Fibroblast of skin of scalp (primary cell): ENCODE measurements at places on chromosomes 3 and 15.
A peak's percentile ranks its signal among the peaks of the same experiment; 100 is the strongest.

GRCh38 chr3:125141596-125142419 lies 70.7 kb downstream of the SLC12A8 start:
- peak; percentile 47 for DNase-seq

DNA sequence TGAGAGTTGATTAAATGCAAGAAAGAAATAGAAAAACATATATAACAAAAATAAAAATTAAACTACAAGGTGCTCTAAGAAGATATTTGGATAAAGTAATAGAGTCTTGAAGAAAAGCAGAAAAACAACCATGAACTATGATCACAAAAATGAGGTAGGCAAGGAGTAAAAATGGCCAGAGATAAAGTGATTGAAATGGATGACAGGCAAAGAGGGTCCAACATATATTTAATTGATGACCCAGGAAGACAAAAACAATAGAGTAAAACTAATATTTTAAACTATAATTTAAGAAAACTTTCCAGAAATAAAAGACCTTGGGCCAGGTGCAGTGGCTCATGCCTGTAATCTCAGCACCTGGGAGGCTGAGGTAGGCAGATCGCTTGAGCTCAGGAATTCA lies 22.1 kb upstream of the WDR49 start:
- DNase-seq = no peak

DNA sequence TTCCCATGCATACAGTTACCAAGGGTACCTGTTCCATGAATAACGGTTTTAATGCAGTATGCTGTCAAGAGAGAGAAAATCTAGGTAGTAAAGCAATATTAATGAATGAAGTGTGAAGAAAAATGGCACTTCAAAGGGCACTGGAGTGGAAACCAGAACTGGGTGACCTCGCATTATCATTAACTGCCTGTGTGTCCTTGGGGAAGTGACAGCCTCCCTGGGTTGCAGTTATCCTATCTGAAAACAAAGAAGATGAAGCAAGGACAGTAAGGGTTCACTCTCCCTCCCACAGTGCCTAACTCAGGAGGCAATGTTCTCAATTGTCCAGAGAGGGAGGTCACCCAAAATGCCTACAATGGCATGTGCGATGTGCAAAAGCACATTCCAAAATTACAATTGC lies 15.1 kb downstream of the MTHFS start:
- no peak for DNase-seq

DNA sequence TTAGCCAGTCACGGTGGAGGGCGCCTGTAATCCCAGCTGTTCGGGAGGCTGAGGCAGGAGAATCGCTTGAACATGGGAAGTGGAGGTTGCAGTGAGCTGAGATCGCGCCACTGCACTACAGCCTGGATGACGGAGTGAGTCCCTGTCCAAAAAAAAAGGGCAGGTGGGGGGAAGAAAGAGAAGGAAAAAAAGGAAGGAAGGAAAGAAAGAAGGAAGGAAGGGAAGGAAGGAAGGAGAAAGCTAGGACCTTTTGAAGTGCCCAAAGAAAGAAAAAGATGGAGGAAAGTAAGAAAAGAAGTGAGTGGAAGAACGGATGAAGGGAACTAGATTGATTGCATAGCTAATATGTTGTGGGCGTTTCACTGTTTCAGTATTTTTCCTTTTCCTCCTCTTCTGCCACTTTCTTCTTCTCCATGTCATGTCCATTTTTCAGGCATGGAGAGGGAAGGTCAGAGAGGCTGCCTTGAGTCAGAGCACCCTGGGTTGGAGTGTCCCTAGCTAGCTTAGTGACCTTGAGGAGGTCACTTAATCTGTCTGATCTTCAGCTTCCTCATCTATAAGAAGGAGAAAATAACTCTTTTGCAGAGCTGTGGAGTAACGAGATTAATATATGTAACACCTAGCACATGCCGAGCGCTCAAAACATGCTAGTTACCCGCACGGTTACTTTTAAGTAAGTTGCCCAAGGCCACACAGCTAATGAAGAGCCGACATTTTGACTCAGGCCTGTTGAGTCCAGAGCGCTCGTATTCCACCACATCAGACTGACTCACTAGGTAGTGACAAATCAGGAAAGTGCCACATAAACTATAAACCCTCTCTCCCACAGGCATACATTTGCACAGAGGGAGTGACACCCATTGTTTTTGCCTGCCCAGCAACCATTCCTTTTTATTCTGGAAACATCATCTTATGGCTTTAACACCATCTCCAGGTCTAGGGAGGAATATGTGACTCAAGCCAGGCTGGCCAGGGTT lies 42.2 kb downstream of the BHLHE40 start:
- peak; percentile 62 for DNase-seq

GRCh38 chr3:13030684-13031083 lies 42.5 kb downstream of the IQSEC1 start:
- no peak for DNase-seq

DNA sequence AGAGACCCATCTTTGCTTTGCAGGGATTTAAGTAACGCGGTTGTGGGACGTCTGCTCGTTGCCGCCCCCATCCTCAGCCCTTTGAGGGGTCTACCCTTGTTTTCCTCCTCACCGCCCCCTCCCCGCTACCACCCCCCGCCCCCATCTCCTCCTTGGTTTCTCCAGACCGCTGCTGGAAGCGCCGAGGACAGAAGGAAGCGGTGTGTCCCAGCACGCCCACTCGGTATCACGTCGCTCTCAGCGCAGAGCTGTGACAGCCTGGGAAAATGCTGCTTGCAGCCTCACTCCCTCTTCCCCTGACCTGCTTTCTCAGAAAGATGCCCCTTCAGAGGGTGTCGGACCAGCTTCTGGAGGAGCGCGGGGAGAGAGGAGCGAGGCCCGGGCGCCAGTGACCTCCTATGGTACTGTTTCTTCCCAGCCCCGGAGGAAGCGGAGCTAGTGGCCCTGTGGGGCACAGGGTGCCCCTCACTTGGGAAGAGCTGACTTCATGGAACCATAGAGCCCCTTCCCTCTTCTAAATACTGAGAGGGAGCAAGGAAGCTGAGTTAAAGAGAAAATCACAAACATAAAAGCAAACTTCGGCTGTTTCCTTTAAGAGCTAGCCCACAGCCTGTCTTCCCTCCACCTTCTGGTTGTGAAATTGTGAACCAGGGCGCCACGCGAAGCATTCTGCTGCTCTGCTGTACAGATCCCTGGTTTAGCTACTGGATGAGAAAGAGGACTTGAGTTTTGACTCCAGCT lies 698 bp downstream of the IL1RAP start:
- peak; percentile 44 for DNase-seq

DNA sequence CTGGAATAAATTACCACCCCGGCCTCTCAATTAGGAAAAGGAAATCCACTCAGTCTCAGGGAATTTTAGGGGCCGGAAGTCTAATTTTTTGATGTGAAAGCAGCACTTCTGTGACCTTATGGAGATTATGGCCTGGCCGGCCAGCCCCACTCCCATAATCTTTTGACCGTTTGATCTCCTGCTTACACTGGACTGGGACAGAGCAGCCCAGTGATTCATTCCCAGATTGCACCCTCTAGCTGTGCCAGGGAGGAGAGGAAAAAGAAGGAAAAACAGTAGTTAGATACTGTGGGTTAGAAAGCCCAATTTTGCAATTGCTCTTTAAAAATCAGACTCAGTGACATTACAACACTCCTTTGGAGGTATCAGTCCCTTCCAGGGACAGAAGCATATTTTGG lies 32.4 kb downstream of the GJD2 start:
- peak; percentile 45 for DNase-seq

- DNase-seq = peak; percentile 12
Observed at GRCh38 chr3:101216710-101217465, 103.5 kb downstream of the IMPG2 start.

DNA sequence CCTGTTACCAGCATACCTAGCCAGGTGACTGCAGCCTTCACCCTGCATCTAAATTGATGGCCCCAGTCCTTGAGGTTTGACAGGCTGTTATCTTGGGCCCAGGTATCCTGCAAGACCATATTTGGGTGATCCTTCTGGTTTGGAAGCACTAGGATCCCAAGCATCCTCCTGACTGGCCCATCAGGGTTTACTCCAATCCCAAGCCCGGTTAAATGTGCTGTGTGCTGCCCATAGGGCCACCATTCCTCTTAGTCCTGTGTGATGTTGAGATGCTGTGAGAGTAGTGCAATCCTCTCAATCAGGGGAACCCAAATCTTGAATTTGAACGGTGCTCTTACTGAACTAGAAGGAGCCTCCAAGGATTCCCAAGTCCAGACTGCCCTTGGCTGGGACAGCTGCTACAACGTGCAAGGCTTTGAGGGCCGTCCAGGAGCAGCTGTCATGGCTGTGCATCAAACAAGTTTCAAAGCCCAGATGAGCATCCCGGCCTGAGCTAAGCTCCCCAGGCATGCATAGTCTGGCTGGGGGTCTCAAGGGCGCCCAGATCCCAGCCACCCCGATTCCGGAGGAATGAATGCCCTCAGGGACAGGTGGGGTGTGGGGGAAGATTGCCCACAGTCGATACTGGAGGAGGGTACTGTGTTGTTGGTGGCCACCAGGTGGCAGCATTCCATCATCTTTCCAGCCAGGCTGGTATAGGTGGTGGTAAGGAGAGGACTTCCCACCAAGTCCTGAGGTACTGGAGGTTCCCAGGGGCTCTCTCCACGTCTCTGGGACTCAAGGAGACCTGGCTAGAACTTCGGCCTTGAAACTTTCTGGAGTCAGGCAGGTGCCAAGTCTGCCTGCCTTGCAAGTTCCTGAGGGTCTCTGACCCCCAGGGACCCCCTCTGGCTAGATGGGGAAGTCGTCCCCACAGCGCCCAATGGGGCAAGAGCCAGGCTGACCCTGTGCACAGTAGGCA lies 32.6 kb downstream of the RBM5 start:
- peak; percentile 75 for DNase-seq

DNA sequence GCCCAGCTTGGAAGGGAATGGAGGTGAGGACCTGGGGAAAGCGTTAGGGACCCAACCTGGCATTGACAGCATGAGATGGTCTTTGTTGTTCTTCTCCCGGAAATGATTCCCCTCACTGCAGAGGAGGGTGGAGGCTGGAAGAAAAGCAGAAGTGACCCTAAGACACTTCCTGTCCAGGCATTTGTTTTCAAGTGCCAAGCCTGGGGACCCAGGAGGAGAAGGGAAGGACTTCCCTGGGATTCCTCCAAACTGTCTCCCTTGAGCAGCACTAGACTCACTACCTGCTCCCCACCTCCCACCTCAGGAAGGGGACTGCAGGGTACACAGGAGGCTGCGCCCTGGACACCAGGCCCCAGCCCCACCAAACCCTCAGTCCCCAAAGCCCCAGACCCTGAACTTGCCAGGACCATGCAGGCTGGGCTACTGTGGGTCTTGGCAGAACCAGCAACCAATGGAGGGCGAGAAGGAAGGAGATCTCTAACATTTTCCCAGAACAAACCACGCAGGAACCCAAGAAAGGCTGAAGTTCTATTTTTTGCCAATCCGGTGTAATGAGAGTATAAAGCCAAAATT lies 9.8 kb upstream of the VIPR1 start:
- no peak for DNase-seq

- DNase-seq = no peak
Observed at GRCh38 chr3:42864321-42864950, 11.2 kb downstream of the CYP8B1 start.

- DNase-seq = no peak
Observed at GRCh38 chr15:58669108-58669507, 80.4 kb downstream of the ADAM10 start.

DNA sequence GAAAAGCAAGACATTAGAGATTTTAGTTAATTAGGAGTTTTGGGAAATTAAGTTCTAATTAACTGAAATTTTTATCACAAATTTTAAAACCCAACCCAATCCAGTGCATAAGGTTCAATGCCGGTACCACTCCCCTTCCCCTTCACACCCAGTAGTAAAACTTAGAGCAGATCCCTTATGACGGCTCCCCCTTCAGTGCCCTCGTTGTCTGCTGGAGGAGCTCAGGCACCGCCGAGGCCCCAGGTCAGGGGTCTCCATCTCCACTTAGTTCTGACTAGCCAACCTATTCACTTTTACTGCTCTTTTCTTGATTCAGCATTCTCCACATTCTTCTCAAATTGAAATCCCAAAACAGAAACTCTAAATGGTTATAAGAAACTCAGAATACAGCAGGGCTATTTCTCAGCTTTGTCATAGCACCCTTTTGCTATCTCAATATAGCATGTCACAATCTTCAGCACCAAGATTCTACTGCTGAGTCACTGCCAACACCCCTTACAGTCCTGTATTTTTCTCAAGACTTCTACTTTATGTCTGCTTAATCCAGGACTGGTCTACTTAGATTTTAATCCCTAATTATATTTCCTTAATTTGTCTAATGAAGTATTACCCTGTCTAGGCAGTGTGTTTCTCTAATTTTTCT lies 39.8 kb downstream of the TUBGCP4 start:
- DNase-seq = peak; percentile 15

GRCh38 chr3:43028678-43029490 lies 49.8 kb downstream of the GASK1A start:
- DNase-seq = no peak

GRCh38 chr15:68344600-68344999 lies 67.1 kb downstream of the FEM1B start:
- no peak for DNase-seq

- DNase-seq = peak; percentile 47
Observed at GRCh38 chr3:69669070-69669469, 70.2 kb upstream of the MITF start.
